ENCODE measurements at places on chromosomes 3 and 15. TPM values are rescaled to one million over a fixed set of nuclear protein-coding genes. Genes with fewer than 3 reads are reported as not detected.

- no peaks in the 10 kb centered on the region for H3K36me3 ChIP-seq
- no peaks in the 10 kb centered on the region for H3K4me1 ChIP-seq
- no peak overlapping the region for H3K4me3 ChIP-seq
Observed at GRCh38 chr3:166688665-166689064, 691.4 kb downstream of the ZBBX start.

The POLQ gene
- 0.17 TPM for total RNA-seq

GRCh38 chr15:66617137-66618090, 51.6 kb upstream of the LCTL start:
- no peaks in the 10 kb centered on the region for H3K36me3 ChIP-seq
- no peak overlapping the region for H3K4me3 ChIP-seq
- H3K27ac ChIP-seq, result peak overlapping the region; percentile 81
- DNase-seq, result no peak
- H3K27me3 ChIP-seq, result peaks cover 3% of the 10 kb centered on the region
- peaks cover 50% of the 10 kb centered on the region for H3K4me1 ChIP-seq

The PPP1R14D gene
- total RNA-seq, result not detected

The TJP1 gene
- 69.4 TPM for total RNA-seq

GRCh38 chr3:82030916-82031315, 269.5 kb upstream of the GBE1 start:
- no peak overlapping the region for H3K4me3 ChIP-seq
- DNase-seq, result no peak
- no peaks in the 10 kb centered on the region for H3K4me1 ChIP-seq
- no peaks in the 10 kb centered on the region for H3K27me3 ChIP-seq
- no peak overlapping the region for H3K27ac ChIP-seq

DNA sequence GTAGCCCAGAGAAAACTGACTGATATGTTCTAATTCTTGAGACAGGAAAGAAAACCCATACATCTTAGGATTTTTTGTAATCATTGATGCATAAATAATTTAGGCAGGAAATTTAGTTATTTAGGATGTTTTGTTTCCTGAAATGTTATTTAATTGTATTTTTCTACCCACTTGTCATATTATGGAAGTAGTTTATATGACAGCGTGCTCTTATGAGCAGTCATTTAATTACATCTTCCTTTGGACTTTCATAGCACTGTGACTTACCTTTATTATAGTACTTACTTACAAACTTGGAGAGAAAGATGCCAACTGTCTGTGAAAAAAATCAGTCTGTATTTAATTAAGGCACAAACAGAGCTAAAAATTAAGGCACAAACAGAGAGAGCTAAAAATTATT, 65.0 kb downstream of the AKAP13 start:
- H3K36me3 ChIP-seq, result no peaks in the 10 kb centered on the region
- peak overlapping the region; percentile 24 for H3K27ac ChIP-seq
- H3K4me3 ChIP-seq, result no peak overlapping the region

DNA sequence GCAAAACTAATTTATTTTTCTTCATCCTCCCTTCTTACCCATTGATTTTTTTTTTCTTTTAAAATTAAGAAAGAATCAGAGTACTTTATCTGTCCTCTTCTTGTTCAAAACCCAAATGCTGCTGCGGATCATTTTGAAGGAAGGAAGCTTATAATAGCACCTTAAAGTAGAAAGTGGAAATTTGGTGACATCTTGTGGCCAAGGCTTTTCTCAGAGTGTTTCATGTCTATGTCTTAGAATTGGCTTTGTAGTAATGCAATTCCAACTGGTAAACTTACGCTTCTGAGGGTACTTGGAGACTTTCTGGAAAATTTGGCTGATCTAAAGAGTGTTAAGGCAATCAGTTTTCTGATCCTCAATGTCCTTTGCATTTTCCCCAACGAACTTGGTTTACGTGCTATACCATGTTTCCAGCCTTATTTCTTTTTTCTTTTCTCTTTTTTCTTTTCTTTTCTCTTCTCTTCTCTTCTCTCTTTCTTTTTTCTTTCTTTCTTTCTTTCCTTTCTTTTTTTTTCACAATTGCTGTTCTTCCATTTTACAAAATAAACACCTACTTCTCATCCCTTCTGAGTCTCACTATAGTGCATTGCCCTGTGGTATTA, 30.7 kb downstream of the C3orf38 start:
- no peak overlapping the region for H3K27ac ChIP-seq
- H3K27me3 ChIP-seq, result no peaks in the 10 kb centered on the region
- H3K36me3 ChIP-seq, result no peaks in the 10 kb centered on the region
- H3K4me1 ChIP-seq, result no peaks in the 10 kb centered on the region
- H3K4me3 ChIP-seq, result no peak overlapping the region

The CEMIP gene
- total RNA-seq, result 0.34 TPM

- H3K4me3 ChIP-seq, result peak overlapping the region; percentile 12
- H3K27me3 ChIP-seq, result no peaks in the 10 kb centered on the region
- DNase-seq, result no peak
- H3K27ac ChIP-seq, result peak overlapping the region; percentile 89
- peaks cover 100% of the 10 kb centered on the region for H3K4me1 ChIP-seq
Observed at GRCh38 chr3:127787571-127788365, 34.5 kb downstream of the MGLL start.

The HGD gene
- 0.69 TPM for total RNA-seq

The EFCAB12 gene
- 0.19 TPM for total RNA-seq

- peak overlapping the region; percentile 81 for H3K27ac ChIP-seq
- no peaks in the 10 kb centered on the region for H3K27me3 ChIP-seq
- DNase-seq, result no peak
- H3K4me3 ChIP-seq, result no peak overlapping the region
- H3K36me3 ChIP-seq, result no peaks in the 10 kb centered on the region
- H3K4me1 ChIP-seq, result peaks cover 73% of the 10 kb centered on the region
Observed at GRCh38 chr3:113150250-113150649, 61.1 kb upstream of the BOC start.

- H3K36me3 ChIP-seq, result no peaks in the 10 kb centered on the region
- no peak overlapping the region for H3K27ac ChIP-seq
- no peak overlapping the region for H3K4me3 ChIP-seq
Observed at GRCh38 chr3:122342803-122343202, 17.8 kb downstream of the CSTA start.

DNA sequence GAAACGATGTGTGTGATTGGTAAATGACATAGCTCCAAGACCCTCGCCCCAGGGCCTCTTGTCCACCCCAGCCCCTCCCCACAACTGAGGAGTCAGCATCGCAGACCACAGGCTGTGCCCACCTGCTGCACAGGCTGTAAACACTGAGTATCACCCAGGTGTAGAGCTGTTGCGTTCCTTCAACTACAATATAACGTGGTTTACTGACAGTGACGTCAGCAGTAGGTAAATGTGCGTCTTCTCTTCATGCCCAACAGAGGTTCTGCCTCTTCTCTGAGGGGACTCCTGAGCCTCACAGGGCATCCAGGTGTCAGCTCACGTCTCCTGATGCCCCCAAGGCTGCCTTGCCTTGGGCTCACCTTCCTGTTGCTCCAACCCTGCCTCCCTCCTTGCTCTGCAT, 395.1 kb downstream of the CACNA2D3 start:
- H3K27ac ChIP-seq, result no peak overlapping the region
- H3K36me3 ChIP-seq, result no peaks in the 10 kb centered on the region
- DNase-seq, result peak; percentile 74
- H3K4me1 ChIP-seq, result no peaks in the 10 kb centered on the region
- no peak overlapping the region for H3K4me3 ChIP-seq

DNA sequence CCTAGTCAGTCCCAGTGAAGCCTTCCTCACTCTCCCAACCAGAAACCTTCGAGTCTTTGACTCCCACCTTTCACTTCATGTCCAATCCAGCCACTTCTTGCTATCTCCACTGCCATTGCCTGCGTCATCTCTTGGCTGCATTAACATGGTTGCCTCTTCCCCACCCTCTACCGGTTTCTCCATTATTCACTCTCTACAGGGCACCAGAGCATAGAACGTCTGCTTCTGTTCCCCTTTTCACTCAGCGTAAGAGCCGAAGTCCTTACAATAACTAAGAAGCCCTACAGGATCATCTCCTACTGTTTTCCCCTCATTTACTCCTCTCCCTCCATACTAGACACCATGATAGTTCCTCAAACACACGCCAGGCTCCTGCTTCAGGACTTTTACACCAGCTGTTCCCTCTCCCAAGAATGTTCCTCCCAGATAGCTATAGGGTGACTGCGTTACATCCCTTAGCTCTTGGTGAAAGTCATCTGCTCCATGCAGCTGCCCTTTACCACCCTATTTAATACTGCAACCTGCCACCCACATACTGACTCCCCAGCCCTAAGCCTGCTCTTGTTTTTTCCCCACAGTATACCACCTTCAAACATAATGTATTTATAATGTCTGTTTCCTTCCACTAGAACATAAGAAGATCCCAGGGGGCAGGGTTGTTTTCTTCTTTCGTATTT, 30.9 kb downstream of the RCN2 start:
- H3K36me3 ChIP-seq, result no peaks in the 10 kb centered on the region
- no peaks in the 10 kb centered on the region for H3K27me3 ChIP-seq
- H3K27ac ChIP-seq, result no peak overlapping the region
- H3K4me3 ChIP-seq, result no peak overlapping the region
- H3K4me1 ChIP-seq, result peaks cover 40% of the 10 kb centered on the region
- no peak for DNase-seq

The SMCO1 gene
- total RNA-seq, result not detected

The SLC25A36 gene
- total RNA-seq, result 42.8 TPM

- no peaks in the 10 kb centered on the region for H3K27me3 ChIP-seq
- DNase-seq, result no peak
- no peak overlapping the region for H3K27ac ChIP-seq
- no peaks in the 10 kb centered on the region for H3K36me3 ChIP-seq
Observed at GRCh38 chr3:148206446-148206845, 491.3 kb upstream of the AGTR1 start.

GRCh38 chr3:72270072-72270681, 485.2 kb upstream of the PROK2 start:
- peak; percentile 97 for DNase-seq
- no peak overlapping the region for H3K4me3 ChIP-seq
- peaks cover 54% of the 10 kb centered on the region for H3K4me1 ChIP-seq
- H3K27ac ChIP-seq, result peak overlapping the region; percentile 61
- H3K27me3 ChIP-seq, result no peaks in the 10 kb centered on the region
- no peaks in the 10 kb centered on the region for H3K36me3 ChIP-seq

- H3K4me3 ChIP-seq, result no peak overlapping the region
- H3K4me1 ChIP-seq, result no peaks in the 10 kb centered on the region
- no peaks in the 10 kb centered on the region for H3K36me3 ChIP-seq
- DNase-seq, result no peak
- H3K27ac ChIP-seq, result no peak overlapping the region
Observed at GRCh38 chr3:28019740-28020139, 221.7 kb upstream of the CMC1 start.

DNA sequence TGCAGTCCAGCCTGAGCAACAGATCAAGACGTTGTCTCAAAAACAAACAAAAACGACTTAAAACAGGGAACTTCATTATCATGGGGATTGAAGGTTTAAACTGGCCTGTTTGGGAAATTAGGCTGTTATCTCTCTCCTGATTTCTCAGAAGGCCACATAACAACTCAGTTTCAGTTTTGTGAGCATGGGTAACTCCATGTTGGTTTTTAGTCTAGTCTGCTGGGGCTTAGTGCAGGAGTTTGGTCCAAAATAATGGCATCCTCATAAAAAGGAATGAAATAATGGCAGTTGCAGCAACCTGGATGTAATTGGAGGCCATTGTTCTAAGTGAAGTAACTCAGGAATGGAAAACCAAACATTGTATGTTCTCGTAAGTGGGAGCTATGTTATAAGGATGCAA, 2.3 kb upstream of the ZNF280D start:
- no peaks in the 10 kb centered on the region for H3K27me3 ChIP-seq
- no peak overlapping the region for H3K27ac ChIP-seq
- no peak overlapping the region for H3K4me3 ChIP-seq
- H3K36me3 ChIP-seq, result no peaks in the 10 kb centered on the region
- no peak for DNase-seq

- no peaks in the 10 kb centered on the region for H3K27me3 ChIP-seq
- no peaks in the 10 kb centered on the region for H3K4me1 ChIP-seq
- H3K27ac ChIP-seq, result no peak overlapping the region
- no peaks in the 10 kb centered on the region for H3K36me3 ChIP-seq
- no peak overlapping the region for H3K4me3 ChIP-seq
Observed at GRCh38 chr3:60430205-60430604, 821.0 kb downstream of the FHIT start.

DNA sequence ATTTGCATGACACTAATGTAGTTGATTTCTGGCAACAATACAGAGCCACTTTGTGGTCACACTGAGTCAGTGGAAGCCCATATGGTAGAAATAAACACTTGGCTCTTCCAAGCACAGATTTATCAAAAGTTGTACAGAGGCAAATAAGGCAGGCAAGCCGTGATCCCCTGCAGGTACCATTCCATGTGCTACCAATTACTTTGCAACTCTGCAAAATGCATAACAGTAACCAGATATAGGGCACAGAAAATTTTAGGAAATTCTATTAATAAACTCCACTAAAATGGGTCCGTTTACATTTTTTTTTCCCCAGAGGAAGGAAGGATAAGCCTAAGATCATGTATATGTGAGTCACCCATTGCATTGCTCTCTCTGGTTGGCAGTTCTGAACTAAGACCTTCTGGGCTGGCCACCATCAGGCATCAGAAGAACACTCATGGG, 103.1 kb upstream of the PTX3 start:
- H3K27ac ChIP-seq, result no peak overlapping the region
- no peak for DNase-seq
- no peaks in the 10 kb centered on the region for H3K4me1 ChIP-seq
- no peak overlapping the region for H3K4me3 ChIP-seq
- no peaks in the 10 kb centered on the region for H3K27me3 ChIP-seq
- no peaks in the 10 kb centered on the region for H3K36me3 ChIP-seq

- no peaks in the 10 kb centered on the region for H3K36me3 ChIP-seq
- peak overlapping the region; percentile 9 for H3K27ac ChIP-seq
- DNase-seq, result no peak
- peaks cover 13% of the 10 kb centered on the region for H3K4me1 ChIP-seq
- no peaks in the 10 kb centered on the region for H3K27me3 ChIP-seq
Observed at GRCh38 chr3:192921793-192922192, 4.1 kb upstream of the MB21D2 start.

The FAM162A gene
- 31.1 TPM for total RNA-seq

DNA sequence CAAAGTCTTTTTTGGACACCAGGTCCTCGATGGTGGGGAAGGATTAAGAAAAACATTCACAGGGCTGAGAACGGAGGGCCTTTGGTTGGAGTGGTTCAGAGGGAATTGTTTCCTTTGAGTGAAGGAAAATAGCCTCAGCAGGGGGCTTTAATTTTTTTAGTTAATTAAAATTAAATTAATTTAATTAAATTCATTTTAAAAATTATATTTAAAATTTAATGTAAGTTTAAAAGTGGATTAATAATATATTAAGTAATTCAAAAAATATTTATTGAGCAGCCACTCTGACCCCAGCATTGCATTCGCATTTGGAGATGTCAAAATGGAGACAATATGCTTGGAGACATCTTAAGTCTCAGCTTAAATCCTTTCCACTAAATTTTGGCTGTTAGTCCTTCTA, 136.7 kb downstream of the KCNH8 start:
- no peak for DNase-seq
- no peaks in the 10 kb centered on the region for H3K27me3 ChIP-seq
- H3K36me3 ChIP-seq, result no peaks in the 10 kb centered on the region
- H3K4me1 ChIP-seq, result no peaks in the 10 kb centered on the region

DNA sequence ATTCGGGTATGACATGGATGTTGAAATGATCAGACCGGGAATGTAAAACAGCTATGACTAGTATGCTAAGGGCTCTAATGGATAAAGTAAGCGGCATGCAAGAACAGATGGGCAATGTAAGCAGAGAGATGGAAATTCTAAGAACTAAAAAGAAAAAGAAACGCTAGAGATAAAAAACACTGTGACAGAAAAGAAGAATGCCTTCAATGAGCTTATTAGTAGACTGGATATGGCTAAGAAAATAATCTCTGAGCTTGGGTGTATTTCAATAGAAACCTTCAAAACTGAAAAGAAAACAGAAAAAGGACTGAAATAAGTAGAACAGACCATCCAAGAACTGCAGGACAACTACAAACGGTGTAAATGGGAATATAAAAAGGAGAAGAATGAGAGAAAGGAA, 101.2 kb downstream of the HES1 start:
- no peaks in the 10 kb centered on the region for H3K36me3 ChIP-seq
- no peaks in the 10 kb centered on the region for H3K27me3 ChIP-seq
- no peaks in the 10 kb centered on the region for H3K4me1 ChIP-seq
- DNase-seq, result no peak
- H3K4me3 ChIP-seq, result no peak overlapping the region
